A549 treated with Hydrocortisone at 1 μM for 4 hours (cell line): ENCODE measurements at places on chromosomes 4 and X. TPM values are rescaled to one million over a fixed set of nuclear protein-coding genes. Genes with fewer than 3 reads are reported as not detected.

Gene NPY5R
- not detected in 5 replicates for total RNA-seq

Gene FGG
- 5.3 to 8.0 TPM (median 5.4 TPM) in 5 replicates for total RNA-seq

Gene GAGE12F
- not detected in 5 replicates for total RNA-seq

Gene TACC3
- total RNA-seq, result 83.1 to 90.8 TPM (median 84.9 TPM) in 5 replicates

Gene CSN1S1
- not detected in 5 replicates for total RNA-seq

Gene TMPRSS11D
- total RNA-seq, result not detected in 5 replicates

Gene SMIM43
- 0.21 to 0.48 TPM (median 0.25 TPM) in 5 replicates for total RNA-seq

Gene CLIC2
- total RNA-seq, result 0.03 to 0.20 TPM (median 0.18 TPM) in 5 replicates

Gene MAP3K15
- 1.8 to 2.2 TPM (median 1.9 TPM) in 5 replicates for total RNA-seq

Gene SAGE1
- not detected in 5 replicates for total RNA-seq
